ENCODE measurements at places on chromosomes 2 and 18.

GRCh38 chr2:108905176-108905575, 83.8 kb downstream of the EDAR start:
- DNase-seq = no peak

DNA sequence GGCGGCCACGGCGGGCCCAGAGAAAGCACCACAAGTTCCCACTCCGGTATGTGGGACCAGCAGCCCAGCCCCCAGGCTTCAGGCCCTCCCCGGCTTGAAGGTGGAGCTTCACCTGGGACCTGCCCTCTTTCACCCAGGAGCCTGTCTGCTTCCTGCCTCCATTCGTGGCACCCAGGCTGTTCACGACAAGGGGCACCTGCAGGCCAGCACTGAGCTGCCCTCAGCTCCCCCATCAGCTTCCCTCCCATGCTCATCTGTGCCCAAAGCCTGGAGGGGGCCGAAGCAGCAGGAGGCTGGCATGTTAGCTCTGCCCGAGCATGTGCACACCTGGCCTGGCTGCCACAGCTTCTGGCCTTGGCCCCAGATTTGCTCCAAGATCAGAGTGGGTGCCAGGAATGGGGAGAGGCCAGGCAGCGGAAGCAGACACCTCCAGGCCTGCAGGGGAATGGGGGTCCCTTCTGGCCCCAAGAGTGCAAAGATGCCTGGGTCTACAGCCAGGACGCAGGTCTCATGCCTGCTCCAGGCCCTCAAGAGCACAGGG, 312.4 kb upstream of the SYT4 start:
- DNase-seq = no peak

GRCh38 chr2:173030561-173031490, 44.8 kb upstream of the MAP3K20 start:
- DNase-seq = no peak

DNA sequence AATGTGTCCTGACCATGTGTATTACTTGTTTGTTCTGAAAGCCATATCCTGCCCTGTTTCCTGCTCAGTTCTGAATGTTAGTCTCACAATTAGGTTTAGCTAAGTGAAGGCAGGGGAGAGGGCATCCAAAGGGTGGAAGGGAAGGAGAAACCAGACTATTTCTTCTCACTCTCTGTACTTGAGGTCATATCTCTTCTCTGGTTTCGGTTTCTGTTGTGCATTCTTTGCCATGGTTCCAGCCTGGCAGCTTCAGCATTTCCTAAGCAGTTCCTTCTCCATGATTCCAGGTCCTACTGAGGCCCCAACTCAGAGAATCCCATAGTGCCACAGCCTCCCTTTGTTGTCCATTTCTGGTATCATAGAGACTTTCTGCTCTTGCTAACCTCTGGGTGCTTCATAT, 40.3 kb upstream of the HNMT start:
- DNase-seq = no peak

GRCh38 chr2:8491296-8492027, 190.4 kb upstream of the ID2 start:
- no peak for DNase-seq

DNA sequence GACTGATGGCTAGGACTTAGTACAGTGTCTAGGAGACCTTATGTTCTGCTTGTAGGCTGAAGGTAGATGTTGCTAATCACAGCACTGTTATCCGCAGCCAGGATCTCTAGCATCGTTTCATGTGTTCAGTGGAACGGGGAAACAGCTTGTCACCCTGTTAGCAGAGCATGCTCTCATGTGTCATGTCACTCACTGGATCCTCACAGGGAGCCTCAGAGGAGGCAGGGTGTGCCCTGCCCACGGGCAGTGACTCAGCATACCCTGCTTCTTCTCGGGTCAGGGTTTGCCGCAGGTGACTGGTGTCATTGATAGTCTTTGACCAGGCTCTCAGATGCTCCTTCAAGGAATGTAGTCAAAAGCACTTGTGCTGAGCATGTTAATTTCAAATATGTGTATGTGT, 44.4 kb downstream of the RPIA start:
- no peak for DNase-seq
